ENCODE measurements at places on chromosomes 3 and 15. TPM values are rescaled to one million over a fixed set of nuclear protein-coding genes. Genes with fewer than 3 reads are reported as not detected.

DNA sequence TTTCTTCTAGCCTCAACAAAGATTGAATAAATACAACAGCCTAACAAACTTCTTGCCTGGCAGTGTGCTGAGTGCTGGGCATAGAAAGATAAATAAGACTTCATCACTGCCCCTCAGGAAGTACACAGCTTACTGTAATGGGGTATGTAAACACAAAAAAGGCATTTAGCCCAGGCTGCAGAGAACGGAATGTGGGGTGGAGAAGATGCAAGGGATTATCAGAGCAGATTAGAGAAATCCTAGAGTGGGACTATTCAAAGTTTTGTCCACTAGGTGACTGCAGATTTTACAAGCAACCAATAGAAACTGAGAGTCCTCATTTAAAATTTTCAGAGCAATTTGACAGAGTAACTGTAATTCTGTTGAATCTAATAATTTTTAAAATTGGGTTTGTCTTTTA, 35.4 kb upstream of the TSC22D2 start:
- DNase-seq = no peak

- no peak for DNase-seq
Measured at GRCh38 chr15:99021027-99021627, 13.5 kb upstream of the PGPEP1L start.

DNA sequence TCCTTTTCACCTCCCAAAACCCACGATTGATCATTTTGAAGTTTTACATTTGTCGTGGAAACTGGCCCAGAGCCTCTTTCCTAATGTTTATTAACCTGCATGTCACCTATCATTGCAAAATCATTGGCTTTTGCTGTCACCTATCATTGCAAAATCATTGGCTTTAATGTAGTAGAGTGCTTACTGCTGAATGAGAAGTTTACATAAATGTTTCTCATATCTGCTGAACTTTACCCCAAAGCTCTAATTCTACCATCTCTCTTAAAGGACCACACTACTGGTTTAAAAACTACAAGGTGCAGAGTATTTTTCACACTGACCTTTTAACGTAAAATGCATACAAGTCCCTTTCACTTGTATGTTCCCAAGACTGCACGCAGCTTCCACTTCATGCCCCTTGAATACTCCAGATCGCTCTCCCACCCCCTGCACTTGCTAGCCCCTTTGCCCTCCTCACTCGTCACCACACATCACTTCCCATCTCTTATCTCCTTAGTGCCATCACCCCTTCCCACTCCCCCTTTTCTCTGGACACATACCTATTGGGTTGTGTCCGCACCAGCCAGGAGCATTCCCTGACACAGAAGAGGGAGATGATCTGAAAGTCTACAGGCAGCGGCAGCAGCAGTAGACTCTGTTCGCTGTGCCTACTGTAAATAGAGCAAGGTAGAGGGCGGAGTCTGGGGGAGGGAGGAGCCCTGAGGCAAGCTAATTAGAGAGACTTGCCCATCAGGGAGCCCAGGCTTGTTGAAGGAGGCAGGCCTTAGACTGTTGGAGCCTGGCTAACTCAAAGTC, 30.2 kb upstream of the ATOSA start:
- DNase-seq = no peak

- DNase-seq = no peak
Measured at GRCh38 chr15:58167095-58167691, 29.0 kb downstream of the AQP9 start.

- no peak for DNase-seq
Measured at GRCh38 chr15:91231703-91232102, 131.6 kb downstream of the SV2B start.

Gene NKTR
- 112 TPM for polyA plus RNA-seq

DNA sequence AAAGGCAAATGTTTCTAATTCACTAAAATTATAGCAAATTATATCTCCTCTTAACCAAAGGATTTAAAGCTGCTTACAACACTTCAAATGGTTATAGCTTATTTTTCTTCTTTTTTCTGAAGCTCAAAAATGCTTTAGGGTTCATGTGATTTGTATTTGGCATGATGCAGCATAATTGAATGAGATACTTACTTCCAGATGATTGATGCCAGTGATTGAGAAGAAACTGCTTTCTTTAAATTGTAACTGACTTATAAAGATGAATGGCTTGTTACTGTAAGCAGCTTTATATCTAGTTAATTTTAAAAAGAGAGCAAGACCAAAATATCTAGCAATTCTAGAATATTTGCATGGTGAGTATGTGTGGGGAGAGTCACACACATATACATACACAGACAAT, 270.7 kb upstream of the THRB start:
- no peak for DNase-seq
